ENCODE measurements at places on chromosomes 5 and 9.

GRCh38 chr5:180779985-180780610 lies 22.5 kb downstream of the MGAT1 start:
- no peak for DNase-seq

DNA sequence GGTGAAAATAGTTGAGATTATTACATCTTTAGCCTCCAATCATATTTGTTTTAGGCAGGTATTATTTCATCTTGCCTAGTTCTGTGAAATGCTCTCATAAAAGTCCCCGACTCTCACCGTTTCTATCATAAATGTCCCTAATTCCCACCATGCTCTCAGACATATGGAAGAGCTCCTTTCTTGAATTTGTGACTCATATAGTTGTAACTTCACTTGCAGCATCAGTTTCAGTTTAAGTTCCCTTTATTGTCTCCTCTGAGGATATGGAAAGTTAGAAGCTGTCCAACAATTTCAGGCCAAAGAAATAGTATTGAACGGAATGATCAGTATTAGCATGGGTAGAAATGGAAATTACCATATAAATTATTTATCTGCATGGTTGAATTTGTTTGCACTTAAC lies 187.5 kb upstream of the NR4A3 start:
- DNase-seq, result peak; percentile 5

GRCh38 chr5:96147866-96148265 lies 186.2 kb upstream of the ELL2 start:
- no peak for DNase-seq

DNA sequence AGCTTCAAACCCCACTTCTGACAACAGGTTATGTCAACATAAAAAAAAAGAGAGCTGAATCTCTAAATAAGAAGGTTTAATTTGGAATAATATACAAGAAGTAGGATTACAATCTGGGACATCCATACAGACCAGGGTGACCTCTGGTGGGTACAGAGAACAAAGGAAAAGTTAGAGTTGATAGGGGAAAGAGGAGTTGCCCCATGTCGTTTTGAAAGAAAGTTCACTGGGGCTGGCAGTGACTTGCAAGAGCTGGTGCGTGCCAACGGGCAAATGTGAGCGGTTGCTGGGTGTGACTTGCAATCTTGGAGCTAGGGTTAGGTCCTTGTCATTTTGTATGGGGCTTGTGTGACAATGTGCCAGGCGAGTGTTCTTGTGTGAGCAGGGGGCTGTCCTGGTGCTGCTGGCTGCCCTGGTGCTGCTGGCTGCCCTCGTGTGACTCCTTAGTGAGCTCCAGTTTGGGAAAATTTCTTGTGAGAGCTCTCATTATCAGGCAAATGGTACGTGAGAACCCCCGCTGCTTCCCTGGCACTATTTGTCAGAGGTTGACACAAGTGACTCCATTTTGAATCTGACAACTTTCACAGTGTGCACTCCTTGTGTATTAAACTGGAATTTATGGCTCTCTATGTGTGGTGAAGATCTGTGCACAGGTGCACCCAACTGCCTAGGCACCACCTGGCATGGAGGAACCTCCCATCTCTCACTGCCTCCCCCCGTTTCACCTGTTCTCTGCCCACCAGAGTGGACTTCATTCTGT lies 69.8 kb downstream of the UBE2QL1 start:
- DNase-seq, result no peak

DNA sequence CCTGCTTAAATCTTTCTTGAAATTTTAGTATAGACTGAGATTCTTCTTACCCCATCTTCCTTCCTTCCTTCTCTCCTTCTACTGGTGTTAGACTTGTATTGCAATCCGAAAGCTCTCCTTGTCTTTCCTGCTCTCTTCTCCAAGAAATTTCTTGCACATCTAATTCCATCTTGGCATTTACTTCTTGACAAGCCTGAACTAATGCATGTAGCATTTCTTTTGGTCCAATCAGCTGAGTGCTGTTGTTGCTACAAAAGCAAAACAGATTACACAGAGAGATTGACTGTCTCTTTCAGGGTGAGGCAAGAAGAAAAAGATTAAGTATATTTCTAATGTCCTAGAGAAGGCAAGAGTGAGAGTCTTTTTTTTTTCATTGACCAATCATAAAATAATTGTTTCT lies 51.6 kb upstream of the MAP1B start:
- DNase-seq, result no peak

- DNase-seq, result no peak
These were observed 144.7 kb upstream of the LRRTM2 start for GRCh38 chr5:139019880-139020279.

DNA sequence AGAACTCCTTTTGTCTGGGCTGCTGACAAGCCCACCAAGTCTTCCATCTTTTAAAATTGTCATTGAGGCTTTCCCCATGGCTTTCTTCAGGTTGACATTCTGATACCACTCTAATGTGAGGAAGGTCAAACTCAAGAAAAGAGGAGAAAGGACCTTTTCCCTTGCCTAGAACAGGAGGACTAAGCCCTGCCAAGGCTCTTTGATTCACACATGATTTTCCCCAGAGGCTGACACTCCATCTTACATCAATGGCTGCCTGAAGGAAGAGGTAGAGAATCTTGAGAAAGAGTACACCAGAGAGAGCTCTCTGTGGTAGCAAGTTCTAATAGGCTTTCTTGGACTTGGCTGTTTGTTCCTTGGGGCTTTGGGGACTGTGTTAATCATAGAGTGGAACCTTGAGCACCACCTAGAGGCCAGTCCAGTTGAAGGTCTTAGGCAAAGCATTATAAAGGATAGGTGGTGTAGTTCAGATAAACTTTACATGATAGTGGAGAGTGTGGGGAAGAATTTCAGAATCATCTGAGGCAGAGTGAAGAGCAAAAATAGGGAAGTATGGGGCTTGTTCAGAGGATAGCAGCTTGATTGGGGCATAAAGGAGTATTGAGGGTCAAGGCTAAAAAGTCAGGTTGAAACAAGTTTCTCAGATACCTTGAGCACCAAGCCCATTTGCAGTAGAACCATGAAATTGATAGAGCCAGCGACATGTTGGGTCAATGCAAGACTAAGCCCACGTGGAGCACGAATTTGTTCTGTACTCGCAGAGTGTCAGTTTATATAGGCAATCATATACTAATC lies 36.7 kb downstream of the NDFIP1 start:
- peak; percentile 68 for DNase-seq

GRCh38 chr5:67998709-67999261 lies 216.8 kb upstream of the PIK3R1 start:
- peak; percentile 81 for DNase-seq

GRCh38 chr9:31272456-31273295 lies 1111.8 kb upstream of the ACO1 start:
- DNase-seq, result no peak

DNA sequence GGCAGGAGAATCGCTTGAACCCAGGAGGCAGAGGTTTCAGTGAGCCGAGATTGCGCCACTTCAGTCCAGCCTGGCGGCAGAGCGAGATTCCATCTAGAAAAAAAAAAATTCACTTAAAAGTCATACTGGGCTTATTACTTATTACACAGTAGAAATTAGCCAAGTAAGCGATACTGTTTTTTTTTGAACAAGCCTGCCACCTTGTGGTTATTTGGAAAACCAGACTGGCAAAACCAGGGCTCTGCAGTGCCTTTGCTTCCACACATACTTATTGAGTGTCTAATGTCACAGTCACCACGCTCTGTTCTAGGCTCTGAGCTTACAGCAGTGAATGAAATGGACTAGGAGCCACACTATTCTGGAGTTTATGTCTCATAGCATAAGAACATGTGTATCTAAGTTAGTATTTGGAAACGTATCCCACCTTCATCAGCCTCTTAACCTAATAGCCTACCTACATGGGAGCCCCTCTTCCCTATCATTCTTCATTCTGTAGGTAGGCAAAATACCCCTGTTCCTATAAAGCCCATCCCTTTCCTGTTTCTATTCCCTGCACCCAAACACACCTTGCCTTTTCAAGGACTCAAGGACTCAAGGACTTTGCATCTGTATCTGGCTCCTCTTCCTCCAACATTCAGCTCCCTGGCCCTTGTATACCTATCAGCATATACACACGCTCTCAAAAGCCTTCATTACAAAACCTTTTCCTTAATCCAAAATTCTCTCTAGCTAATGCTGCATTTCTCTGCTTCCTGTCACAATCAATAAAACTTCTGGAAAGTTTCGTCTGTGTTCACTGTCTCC lies 13.9 kb upstream of the BASP1 start:
- peak; percentile 73 for DNase-seq

DNA sequence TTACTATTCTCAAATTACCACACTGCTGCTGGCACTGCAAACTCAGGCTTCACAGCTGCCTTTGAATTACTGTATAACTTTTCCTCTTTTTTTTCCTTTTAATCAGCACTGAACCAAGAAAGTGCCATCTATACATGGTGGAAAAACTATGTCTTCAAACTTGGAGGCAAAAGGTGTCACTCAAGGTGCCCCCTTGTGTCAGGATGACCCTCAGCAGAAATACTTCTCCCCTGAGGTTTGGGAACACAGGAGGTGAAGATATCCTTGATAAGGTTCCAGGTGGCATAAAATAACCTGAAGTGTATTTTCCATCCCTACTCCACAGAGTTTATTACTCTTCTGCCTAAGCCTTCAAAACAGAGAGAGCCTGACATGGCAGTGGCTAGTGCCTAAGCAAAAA lies 14.5 kb downstream of the FRMD3 start:
- DNase-seq, result no peak

- no peak for DNase-seq
These were observed 17.2 kb downstream of the SPTLC1 start for GRCh38 chr9:92097997-92098482.

DNA sequence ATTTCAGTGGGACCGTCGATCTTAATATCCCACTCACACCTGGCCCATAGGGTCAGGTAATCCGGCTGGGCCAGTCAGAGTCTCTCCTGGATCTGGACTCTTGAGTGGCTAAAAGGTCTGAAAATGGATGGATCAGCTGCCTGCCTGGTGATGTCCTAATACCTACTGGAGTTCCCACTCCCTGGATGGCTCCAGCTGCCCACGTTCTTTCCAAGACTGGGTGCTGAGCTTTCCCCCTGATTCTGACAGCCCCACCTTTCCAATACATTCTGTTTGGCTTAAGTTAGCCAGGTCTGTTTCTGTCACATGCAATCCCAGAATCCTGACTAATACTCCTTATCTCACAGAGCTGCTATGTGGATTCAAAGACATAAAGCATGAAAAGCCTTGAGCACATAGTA lies 10.2 kb downstream of the SH3PXD2B start:
- DNase-seq, result no peak

DNA sequence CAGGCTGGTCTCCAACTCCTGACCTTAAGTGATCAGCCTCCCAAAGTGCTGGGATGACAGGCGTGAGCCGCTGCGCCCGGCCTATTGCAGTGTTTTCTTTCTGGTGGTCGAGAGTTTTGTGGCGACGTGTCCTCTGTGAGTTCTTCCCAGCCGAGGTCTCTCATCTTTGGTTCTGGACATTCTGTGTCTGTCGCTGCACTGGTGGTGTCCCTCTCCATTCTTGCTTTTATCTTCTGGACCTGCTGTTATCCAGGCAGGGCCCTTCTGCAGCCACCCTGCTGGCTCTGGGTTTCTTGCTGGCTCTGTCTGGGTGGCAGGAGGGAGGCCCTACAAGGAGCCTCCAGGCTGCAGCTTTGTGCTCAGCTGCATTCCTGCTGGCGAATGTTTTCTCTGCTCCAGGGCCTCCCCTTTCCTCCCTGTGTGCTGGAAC lies 49.1 kb upstream of the EXOC3 start:
- no peak for DNase-seq

GRCh38 chr5:95812074-95812471 lies 10.5 kb downstream of the GLRX start:
- no peak for DNase-seq

DNA sequence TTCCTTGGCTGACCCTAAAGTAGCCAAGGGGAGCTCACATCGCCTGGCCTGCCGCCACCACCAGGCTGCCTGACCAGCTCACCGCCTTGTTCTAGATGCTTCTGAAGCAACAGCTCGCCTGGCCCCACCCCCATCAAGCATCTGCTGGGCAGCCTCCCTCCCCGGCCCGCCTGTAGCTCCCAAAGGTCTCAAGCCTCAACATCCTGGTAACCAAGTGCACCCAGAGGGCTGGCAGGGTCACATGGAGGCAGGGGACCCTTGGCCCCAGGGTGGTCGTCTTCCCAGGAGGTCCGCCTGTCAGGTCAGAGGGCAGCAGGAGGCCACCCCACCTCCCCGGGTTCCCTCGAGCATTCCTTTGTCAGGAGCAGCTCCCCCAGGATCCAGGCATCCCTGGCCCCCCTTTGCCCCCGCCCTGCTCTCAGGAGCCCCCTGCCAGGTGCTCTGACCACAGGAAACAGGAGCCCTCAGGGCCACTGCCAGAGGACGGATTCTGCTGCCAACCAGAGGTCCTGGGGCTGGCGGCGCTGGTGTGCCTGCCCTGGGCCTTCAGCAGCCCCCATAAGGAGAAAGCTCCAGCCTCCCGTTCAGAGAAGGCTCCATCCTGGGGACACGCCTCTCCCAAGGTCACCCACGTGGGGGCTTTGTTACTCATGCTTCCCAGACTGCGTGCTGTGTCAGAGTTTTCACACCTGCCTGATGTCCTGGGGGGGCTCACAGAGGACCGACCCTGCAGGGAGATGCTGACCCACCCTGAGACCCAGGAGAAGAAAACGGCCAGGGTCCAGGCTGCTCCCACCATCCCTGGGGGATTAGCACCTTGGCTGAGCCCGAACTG lies 3.5 kb upstream of the LRRC14B start:
- no peak for DNase-seq

GRCh38 chr5:35698047-35698808 lies 80.6 kb downstream of the SPEF2 start:
- DNase-seq, result no peak

DNA sequence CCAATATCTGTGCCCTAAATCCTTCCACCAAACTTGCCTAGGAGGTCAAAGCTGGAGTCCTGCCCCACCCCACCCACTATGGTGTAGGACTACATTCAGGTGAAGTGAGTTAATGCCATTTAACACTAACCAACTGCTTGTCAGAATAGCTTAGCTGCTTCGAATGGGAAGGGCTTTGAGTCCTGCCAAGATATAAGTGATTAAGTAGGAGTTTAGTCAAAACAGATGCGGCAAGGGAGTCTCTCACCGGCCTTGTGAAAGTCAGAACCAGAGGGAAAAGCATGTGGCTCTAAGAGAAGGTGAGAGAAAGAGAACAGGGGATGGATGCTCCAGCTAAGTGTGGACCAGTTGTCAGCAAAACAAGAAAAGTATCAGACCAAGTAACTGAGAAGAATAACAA lies 132.6 kb downstream of the SPOCK1 start:
- DNase-seq, result no peak

DNA sequence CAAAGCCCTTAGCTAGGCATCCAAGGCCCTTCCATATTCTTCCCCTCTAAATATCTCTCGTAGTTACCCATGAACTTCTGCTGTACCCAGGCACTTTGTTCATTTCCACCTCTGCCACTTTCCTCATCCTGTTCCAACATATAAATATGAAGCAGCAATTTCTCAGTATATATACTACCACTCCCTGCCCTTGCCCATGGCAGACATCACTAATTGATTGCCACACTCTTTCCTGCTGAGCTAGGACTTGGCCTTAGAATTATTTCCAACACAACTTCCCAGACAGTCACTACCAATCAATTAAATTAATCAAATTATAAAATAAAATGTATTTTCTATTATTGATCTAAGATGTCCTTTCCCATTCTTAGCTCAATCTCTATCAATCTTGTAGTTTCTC lies 8.5 kb downstream of the INSYN2B start:
- DNase-seq, result no peak
